ENCODE measurements at places on chromosomes 3 and 15.

GRCh38 chr3:57827757-57828156 lies 71.6 kb downstream of the SLMAP start:
- ATAC-seq: no peak

DNA sequence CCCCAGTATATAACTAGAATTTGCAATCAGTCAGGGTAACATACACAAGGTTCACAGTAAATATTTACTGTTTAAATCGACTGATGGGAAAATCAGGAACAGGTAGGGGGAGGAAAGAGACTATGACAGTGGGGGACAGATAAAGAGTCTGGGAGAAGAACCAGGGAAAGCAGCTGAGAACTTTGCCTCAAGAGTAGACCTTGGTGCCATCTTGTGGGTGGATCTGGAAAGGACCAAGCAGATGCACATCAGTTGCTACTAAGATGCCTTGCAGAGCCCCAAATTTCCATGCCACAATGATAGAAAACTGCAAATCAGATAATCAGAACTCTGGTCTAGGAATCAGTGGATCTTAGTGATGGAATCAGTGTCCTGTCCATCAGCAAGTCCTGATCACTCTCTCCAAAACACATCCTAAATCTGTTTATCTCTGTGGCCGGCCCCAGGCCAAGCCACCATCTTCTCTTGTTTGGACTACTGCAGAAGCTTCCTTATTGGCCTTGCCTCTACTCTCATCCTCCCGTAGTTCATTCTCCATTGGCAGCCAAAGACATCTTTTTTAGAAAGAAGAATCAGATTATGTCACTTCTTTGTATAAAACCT lies 62.7 kb downstream of the PDE8A start:
- ATAC-seq: peak; percentile 64

- no peak for ATAC-seq
Measured at GRCh38 chr3:37435572-37435971, 261.2 kb upstream of the LRRFIP2 start.

DNA sequence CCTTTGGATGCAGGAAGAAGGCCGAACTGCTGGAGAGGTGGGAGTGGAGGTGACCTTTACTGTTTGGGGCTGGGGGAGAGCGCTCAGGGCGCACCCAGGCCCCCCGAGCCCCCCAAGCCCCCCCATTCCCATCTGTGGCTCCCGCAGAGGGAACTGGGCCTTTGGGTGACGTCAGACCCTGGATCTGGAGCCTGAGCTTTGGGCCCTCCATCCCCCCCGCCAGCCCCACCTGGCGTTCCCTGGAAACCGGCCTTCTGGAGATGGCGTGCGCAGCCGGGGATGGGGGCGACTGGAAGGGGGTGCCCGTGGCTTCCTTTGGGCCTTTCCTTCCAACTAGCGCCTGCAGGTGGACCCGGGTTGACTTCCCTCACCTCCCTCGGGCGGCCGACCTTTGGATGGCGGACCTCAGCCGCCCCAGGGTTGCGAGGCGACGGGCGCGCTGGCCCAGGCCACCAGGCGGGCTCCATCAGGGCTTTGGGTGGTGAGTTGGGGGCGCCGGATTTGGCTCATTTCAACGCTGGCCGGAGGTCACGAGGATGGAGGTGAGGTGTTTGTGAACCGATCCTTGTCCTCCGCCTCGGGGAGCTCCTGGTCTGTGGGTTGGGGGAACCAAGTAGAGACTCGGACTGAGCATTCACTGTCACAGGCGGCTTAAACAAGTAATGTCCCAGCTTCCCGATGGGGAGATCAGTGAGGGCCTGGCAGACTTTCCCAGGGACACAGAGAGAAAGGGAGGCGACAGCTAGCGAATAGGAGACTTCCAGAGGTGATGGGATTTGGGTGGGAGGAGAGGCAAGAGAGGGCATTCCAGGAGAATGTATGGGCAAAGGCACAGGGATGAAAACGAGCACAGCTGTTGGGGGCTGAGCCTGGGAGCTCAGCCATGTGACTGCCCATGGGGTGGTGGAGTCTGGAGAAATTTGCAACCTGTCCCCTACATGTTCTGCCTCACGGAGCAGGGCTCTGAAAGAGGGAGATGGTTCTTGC lies 709 bp downstream of the SCAMP5 start:
- ATAC-seq: no peak

DNA sequence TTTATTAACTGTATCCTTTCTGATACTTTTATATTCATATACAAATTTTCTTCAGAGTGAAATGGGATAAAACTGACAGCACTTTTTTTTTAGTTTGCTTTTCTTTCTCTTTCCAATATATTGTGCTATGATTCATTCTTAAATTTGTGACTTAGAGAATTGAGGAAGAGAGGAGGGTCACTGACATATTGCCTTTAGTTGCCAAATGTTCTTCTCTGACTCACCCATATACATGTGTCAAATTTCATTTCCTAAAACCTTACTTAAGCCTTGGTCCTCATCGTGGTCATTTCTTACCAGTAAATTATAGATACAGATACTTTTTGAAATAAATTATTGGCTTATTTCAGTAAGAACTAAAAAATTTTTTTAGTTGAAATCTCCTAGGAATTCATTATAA lies 53.9 kb downstream of the CLASP2 start:
- ATAC-seq: peak; percentile 51

- no peak for ATAC-seq
Measured at GRCh38 chr3:186381424-186382216, 19.6 kb upstream of the DGKG start.

- no peak for ATAC-seq
Measured at GRCh38 chr15:84009616-84010015, 226.0 kb upstream of the GOLGA6L4 start.

DNA sequence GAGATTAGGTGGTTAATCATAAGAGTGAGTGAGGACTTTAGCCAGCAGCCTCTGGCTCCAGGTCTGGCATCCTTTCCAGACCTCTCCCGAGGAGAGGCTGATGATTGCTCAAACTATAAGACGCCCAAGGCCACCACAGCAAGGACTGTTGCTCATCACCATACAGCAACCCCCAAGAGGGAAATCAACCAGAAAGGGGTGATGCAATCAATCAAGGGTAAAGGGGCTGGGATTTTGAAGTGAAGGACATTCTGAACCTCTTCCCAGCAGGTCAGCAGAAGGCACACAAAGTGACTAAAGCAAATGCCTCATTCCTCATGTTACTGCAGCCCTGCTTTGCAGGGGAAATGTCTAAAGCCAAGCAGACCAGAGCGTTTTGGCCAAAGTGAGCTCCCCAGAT lies 247.3 kb upstream of the IGF1R start:
- ATAC-seq: no peak

DNA sequence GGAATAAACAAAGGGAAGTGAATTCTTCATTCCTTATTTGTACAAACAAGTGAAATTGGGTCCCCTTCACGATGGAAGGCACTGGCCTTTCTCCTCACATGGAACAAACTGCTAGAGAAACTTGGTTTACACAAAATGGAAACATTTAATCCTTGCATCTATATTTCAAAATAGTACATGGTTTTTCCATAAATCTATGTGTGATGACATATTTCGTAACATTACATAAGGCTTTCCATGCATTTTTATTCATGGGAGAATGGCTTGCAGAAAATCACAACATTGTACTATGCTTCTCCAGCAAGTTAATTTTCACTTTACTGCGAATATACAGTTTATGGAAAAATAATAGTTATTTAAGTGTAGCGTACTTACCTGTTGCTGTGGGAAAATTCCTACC lies 81.0 kb upstream of the CDIN1 start:
- no peak for ATAC-seq

GRCh38 chr15:49865925-49866757 lies 245.3 kb downstream of the DTWD1 start:
- ATAC-seq: no peak
